ENCODE measurements at places on chromosomes 7 and 10.

- no peak for DNase-seq
Measured at GRCh38 chr10:47454008-47454779, 29.7 kb downstream of the ANXA8 start.

GRCh38 chr7:85890244-85890811 is 703.5 kb upstream of the SEMA3D start:
- no peak for DNase-seq

DNA sequence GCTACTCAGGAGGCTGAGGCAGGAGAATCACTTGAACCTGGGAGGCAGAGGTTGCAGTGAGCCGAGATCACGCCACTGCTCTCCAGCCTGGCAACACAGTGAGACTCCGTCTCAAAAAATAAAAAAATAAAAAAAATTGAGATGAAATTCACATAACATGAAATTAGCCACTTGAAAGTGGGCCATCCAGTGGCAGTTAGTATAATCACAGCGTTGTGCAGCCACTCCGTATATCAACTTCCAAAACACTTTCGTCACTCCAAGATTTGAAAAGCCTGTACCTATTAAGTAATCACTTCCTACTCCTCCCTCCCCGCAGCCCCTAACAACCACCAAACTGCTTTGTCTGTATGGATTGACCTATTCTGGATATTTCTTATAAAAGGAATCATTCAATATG is 20.7 kb upstream of the CACUL1 start:
- DNase-seq: no peak

GRCh38 chr10:71581376-71581775 is 138.2 kb downstream of the C10orf105 start:
- no peak for DNase-seq

DNA sequence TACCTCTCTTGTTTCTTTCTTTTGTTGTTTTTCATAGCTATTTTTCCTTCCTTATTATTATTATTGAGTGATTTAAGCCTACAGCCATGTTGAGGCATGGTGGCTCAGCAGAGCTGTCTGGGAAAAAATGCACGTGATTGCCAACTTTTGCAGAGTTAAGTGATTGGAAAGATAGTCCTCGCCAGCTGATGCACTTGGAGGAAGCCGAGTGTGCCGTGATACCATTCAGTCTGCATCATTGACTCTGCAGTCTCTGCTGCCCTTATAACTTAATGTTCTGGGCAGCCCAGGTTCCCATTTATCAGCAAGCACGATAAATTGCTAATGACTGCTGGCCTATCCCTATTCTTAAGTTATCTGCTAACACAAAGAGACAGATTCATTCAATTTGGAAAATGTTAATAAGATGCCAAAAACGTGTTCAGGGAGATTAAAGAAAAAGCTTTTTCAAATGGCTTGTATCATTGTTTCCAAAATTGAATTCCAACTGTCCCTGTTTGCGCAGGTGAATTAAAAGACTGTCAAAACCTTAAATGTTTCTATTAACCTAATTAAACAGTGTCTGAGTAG is 232.9 kb upstream of the NPY start:
- DNase-seq: no peak

DNA sequence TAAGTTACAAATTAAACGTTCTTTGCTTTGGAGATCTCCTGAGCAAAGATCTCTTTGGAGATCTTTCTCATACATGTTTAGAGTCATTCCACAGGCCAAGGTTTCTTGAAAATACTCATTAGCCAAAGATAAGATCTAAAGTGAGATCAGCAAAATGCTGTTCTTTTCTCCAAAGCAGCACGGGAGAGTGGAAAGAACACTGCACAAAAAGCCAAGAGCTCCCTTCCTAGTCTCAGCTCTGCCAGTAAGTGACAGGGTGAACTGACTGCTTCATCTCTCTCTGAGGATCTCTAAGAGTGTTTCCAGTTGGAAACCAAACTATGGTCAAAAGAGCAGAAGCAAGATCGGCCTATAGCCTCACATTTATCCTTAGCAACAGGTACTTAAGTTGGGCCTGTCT is 168.4 kb upstream of the ASAH2 start:
- DNase-seq: no peak

DNA sequence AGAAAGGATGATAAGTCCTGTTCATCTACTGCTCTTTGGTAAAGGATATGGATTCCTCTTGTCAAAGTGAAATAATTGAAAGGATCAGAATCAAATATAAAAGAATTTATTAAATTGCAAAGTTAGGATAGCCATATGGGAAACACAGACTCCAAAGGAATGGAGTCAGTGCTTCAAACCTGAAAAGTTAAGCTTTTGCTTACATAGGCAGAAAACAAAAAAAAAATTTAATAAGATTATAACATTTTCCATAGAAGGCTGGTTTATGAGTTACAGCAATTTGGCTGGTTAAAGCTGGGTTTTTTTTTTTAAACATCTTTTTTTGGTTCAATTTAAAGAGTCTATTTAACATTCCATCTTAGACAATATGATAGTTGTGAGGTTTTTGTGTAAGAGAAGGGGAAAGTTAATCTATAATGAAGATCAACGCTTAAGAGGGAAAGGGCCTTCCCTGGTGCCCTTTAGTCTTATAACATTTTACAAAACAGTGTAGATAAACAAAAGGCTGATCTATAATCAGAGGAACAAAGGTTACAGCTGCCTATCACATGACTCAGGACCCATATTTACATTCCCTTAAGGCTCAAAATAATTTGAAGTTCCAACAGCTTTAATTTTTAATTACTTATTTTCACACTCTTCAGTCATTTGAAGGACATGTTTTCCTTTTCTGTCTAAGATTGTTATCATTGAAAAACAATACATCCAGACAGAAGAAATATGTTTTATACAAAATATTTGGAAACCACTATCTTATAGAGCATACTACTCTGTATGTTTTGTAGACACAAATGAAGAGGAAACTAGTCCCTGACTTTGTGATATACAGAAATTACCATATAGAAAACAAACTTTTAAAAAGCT is 234.3 kb upstream of the MBL2 start:
- no peak for DNase-seq

GRCh38 chr7:16685535-16685934 is 39.6 kb downstream of the BZW2 start:
- no peak for DNase-seq

- no peak for DNase-seq
Measured at GRCh38 chr10:26566525-26567350, 128.6 kb downstream of the APBB1IP start.

GRCh38 chr10:60082744-60083344 is 176.5 kb upstream of the CCDC6 start:
- DNase-seq: no peak

DNA sequence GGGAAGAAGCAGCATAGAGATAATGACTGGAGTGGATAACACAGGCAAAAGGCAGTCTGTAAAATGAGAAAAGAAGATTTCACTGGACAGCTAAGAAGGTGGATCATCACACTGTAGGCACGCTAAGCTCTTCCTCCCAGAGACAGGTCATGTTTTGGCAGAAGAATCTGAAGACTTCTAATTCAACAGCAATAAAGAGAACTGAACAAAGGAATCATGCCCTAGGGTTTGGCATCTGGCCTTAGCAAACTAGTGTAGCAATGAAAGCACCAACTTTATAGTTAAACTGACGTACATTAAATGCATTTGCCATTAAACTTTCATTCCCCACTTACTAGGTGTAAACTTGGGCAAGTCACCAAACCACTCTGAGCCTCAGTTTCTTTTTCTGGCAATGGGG is 84.4 kb upstream of the SEM1 start:
- DNase-seq: no peak

- no peak for DNase-seq
Measured at GRCh38 chr10:33309406-33309805, 25.1 kb downstream of the NRP1 start.

DNA sequence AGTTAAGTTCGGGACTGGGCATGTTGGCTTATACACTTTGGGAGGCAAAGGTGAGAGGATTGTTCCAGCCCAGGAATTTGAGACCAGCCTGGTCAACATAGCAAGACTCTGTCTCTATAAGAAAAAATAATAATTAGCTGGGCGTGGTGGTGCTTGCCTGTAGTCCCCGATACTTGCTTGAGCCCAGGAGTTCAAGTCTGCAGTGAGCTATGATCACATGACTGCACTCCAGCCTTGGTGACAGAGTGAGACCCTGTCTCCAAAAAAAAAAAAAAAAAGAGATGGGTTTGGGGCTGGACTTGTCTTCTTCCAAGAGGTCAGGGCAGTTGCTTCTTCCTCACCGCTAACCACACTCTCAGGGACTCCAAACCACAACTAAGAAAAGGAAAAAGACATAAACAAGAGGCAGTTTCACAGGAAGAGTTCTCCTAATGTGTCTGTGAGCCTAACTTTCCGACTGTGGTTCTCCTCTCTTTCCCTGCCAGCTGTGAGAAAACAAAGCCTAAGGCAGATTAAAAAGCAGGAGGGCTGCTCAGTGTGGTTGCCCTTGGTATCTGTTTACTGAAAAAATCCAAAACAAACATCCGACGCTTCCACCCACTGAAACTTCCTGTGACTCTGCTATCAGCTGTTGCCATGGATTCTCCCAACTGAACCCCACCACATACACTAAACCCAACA is 2.4 kb upstream of the SERPINE1 start:
- DNase-seq: no peak

DNA sequence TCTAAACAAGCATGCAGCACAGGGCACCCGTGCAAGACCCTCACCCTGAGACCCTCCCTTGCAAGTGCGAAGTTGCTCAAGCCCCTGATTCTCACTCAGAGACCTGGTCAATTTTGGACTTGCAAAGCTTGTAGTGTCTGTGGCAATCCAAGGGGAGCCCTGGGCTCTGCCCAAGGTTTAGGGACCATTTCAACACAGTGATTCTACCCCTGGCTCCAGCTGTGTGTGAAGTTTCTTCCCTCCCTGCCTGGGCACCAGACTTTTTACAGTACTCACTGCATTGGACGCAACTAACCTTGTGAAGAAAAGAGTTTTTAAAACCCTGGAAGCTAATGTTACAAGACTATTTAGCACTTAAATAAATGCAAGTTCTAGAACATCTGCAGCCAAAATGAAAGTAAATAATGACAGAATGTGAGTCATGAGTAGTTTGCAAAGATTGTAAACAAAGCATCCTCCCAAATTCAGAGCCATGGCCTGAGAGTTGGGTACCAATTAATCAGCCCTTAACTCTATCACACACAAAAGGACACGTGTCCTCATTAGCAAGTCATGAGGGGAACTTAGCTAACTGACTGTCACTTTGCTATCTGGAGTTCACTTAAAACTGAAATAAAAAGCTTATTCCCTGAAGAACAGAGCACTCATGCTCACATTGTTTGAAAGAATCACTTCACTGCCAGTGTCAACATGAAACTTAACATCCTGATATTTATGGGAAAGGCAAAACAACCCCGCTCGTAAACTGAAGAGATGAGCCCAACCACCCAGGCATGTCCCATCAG is 48.1 kb downstream of the RGS10 start:
- DNase-seq: no peak

DNA sequence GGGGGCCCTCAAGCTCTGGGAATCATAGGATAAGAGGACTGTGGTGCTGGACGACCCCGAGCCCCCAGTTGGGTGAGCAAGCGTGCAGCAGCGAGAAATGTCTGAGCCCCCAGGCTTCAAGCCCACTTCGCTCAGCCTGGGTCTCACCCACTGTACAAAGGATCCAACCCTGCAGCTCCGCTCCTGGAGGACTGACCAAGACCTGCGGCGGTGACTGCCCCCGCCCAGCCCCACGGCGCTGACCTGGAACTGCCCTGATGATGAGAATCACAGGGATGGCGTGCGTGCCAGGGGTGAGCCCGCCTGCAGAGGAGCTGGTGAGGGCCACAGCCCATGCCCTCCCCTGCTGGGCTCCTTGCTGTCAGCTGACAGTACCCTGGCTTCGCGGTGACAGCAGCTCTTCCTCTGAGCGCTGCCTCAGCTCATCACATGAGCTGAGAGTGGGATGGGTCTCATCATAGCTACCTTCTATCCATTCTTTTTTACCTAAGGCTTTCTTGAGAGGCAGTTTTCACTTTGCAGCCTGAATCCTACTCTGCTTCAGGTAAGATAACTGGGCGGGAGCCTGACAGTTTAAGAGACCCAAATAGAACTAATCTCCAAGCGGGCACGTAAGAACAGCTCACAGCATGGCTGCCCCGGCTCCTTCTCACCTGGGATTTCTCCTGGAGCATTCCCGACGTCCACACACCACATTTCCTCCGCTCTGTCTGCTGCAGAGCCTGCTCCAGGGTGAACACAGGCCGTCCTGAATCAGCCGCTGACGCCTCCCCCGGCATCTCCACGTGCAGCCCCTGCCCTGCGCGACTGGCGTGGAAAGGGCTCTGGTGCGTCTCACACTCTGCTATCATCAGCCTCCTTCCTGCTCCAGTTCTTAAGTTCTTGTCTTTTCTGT is 329.9 kb downstream of the PTPRN2 start:
- DNase-seq: no peak

DNA sequence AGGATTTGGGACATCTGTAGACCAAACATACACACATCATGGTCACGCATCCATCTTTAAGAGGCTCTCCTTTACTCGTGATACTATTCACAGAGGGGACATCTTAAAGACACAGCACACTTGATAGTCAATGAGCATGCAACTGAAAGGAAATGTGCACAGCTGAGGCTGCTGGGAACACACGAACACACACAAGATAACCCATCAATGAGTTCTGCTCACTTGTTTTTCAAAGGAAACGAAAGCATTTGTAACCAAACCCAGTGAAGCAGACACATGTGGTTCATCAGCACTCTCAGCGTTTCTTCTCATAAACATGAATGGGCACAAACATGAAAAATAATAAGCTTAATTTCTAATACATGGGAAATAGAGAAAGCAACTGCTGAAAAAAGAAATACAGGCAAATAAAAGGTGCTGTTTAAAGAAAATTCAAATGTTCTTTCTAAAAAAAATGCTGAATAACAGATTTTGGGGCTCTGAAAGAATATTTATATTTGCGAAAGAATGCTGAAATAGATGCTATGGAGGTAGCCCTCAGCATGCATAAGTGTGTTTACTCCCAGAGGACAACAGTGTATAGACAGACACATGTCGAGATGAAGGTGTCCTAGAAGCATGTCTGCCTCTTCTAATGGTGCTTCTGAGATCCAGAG is 59.7 kb upstream of the LAMB4 start:
- no peak for DNase-seq

- peak; percentile 44 for DNase-seq
Measured at GRCh38 chr10:119466655-119467054, 75.9 kb downstream of the RGS10 start.

- no peak for DNase-seq
Measured at GRCh38 chr10:6654571-6654970, 74.5 kb upstream of the PRKCQ start.

- no peak for DNase-seq
Measured at GRCh38 chr7:37489703-37490102, 41.0 kb upstream of the ELMO1 start.

DNA sequence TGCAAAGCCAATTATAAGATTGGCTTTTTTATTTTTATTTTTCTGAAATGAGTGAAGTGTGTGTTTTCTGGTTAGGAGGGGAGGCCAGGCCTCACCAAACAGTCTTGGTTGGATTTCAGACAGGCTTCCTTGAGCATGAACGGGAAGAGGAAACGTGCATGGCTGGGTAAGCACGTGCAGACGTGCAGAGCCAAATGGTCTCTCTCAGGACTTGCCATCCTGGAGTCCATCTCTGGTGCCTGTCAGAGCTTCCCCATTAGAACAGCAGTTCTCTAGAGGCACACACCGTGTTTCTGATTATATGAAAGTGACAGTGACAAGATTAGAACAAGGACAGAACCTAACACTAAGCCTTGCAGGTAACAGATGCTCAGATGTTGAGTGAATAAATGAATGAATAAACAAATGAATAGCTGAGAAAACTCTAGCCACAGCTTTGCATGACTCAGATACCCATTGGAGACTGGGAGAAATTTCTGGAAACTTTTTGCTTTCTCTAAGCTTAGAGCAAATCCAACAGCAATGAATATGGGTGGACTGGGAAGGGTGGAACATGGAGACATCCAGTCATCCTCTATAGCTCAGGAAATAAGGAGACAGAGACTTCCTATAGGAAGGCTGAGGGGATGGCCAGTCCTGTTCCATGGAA is 11.8 kb upstream of the CALD1 start:
- no peak for DNase-seq
